ENCODE measurements at places on chromosomes 1 and 21.

DNA sequence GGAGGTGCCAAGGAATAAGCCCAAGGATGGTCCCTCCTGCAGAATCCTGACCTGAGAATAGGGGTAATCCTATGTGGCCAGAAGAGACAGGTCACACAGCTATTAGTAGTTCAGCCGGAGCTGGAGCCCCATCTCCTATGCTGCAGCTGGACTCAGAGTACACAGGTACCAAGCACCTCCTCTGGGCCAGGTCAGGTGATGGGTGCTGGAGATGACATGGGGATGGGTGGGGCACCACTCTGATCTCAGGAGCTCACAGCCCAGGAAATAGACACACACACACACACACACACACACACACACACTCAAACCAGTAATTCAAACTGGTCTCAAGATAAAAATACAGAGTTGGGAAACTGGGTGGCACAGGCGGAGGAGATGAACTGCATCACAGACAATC is 54.2 kb upstream of the SSBP3 start:
- DNase-seq = no peak

- peak; percentile 45 for DNase-seq
These were observed 165.3 kb downstream of the GALNT2 start for GRCh38 chr1:230232371-230232771.

GRCh38 chr1:209657140-209657879 is 5.1 kb upstream of the LAMB3 start:
- DNase-seq = no peak

GRCh38 chr1:34263406-34263805 is 86.7 kb downstream of the C1orf94 start:
- peak; percentile 27 for DNase-seq

DNA sequence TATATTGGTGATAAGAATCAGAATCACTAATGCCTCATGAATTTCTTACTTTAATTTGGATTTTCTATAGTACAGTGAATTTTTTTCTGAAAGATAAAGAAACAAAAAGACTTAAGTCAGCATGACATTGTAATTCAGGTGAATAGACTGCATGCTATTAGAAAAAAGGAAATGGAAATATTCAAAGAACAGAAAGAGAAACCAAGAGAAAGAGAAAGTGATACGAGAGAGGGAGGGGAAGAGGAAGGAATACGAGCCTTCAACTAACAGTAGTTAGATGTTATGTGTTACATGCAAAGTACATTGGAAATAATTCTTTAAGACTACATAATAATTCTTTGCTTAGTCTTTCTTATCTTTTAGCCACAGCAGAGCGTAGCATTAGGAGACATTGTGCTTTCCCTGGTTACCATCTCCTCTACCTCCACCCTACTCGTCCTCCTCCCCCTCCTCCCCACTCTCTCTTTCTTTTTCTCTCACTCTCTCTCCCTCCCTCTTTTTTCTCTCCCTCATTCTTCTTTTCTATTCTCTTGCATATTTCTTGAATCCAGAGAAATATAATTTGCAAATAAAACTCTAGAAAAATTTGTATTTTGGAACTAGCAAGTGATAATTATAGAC is 46.4 kb upstream of the ADGRL4 start:
- no peak for DNase-seq

DNA sequence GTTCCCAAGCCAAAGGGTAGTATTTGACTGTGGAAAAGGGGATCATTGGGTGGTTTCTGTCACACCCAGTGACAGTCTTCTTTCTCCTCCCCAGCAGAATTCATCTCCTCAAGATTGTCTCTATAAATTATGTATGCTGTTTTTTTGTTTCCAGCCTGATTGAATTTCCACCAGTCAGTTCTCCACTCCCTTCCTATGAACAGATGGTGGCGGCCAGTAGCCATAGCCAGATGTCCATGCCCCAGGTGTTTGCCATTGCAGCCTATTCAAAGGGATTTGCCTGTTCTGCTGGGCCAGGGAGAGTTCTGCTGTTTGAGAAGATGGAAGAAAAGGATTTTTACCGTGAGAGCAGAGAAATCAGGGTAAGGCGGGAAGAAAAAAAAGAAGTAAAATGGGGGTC is 12.9 kb downstream of the CFAP57 start:
- DNase-seq = no peak

- no peak for DNase-seq
These were observed 45.1 kb downstream of the SLX9 start for GRCh38 chr21:44984792-44985440.

DNA sequence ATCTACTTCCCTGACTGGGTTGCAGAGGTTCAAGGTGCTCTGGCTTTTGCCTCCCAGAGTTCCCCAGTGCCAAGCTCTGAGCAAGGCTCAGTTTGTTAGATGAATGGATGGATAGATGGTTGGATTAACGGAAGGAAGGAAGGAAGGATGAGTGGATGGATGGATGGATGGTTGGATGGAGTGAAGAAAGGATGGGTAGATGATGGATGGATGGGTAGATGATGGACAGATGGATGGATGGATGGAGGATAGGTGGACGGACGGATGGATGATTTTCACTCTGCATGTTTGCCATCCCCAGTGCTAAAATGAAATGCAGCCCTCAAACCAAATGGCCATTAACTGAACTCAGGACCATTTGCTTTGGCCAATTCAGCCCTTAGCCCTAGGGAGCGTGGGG is 27.4 kb upstream of the TENT5C start:
- no peak for DNase-seq

DNA sequence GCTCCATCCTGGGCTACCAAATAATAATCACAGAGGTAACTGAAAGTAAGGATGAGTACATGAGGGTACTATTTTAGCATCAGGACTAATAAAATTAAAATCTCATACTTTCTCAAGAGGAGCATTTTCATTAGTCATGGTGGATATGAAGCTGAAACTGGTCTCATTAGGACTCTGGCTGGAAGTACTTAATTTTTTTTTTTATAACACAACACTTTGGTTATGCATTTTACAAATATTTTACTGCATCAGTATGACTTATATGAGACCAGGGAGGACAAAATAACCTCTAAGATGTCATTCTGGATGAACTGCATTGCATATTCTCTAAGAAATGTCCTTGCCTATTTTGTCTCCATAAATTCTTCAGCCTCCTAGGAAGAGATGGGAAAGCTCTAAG is 290.9 kb downstream of the HLX start:
- peak; percentile 49 for DNase-seq

GRCh38 chr1:205191622-205192021 is 19.9 kb downstream of the DSTYK start:
- no peak for DNase-seq

- DNase-seq = no peak
These were observed 313.2 kb downstream of the OLFM3 start for GRCh38 chr1:101683561-101683960.

- DNase-seq = no peak
These were observed 29.2 kb upstream of the ETV3 start for GRCh38 chr1:157167437-157167836.

DNA sequence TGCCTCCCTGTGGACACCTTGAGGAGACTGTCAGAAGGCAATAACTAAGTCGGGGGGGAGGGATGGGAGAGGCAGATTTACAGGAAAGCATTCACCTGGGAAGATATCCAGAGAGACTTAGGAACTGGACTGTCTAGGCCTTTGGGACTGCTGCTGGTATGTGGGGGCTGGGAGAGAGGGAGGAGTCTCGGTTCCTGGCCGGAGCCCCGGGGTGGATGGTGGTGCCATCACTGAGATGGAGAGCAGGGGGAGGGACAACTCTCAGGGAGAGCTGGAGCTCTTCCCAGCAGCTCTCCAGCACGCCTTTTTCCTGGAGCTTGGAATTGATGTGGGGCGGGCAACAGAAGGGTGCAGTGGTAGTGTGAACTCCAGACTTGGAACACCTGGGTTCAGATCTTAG is 22.1 kb downstream of the PTPRF start:
- peak; percentile 47 for DNase-seq

DNA sequence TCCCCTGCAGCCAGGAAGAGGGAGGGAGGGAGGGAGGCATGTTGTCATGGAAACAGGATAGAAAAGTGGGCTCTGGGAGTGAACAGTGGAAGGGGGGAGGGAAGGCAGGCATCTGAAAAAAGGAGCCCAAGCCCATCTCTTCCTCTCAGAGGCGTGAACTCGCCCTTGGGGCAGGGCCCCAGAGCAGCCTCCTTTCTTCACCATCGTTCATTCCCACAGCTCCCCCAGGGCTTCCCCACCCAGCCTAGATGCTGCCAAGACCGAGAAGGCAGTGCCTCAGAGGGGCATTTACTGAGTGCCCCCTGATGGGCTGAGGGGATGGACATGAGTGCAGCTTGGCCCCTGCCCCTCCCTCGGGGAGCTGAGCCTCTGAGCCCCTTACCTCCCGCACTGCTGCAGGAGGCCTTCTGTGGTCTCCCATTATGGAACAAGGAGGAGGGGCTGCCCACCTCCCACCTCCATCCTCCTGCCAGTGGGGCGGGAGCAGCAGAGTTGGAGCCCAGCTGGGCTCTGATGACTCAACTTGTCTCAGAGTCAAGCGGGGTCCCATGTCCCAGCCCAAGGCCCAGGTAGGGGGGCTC is 39.1 kb upstream of the KIF21B start:
- no peak for DNase-seq

GRCh38 chr1:193654951-193655735 is 468.7 kb upstream of the B3GALT2 start:
- DNase-seq = peak; percentile 25

DNA sequence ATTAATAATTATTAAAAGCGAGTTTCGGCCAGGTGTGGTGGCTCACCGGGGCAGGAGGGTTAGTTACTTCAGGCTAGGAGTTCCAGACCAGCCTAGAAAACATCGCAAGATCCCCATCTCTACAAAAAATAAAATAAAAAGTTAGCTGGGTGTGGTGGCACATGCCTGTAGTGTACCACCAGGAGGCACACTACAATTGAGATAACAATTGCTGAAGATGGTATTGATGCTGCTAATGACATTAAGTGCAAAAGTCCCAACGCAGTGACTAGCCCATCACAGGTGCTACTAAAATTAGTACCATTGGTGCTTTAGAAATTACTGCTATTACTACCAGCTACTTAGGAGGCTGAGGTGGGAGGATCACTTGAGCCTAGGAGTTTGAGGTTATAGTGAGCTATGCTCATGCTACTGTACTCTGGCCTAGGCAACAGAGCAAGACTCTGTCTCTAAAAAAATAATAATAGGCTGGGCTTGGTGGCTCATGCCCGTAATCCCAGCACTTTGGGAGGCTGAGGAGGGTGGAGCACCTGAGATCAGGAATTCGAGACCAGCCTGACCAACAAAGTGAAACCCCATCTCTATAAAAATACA is 156.6 kb downstream of the GREM2 start:
- DNase-seq = peak; percentile 29

DNA sequence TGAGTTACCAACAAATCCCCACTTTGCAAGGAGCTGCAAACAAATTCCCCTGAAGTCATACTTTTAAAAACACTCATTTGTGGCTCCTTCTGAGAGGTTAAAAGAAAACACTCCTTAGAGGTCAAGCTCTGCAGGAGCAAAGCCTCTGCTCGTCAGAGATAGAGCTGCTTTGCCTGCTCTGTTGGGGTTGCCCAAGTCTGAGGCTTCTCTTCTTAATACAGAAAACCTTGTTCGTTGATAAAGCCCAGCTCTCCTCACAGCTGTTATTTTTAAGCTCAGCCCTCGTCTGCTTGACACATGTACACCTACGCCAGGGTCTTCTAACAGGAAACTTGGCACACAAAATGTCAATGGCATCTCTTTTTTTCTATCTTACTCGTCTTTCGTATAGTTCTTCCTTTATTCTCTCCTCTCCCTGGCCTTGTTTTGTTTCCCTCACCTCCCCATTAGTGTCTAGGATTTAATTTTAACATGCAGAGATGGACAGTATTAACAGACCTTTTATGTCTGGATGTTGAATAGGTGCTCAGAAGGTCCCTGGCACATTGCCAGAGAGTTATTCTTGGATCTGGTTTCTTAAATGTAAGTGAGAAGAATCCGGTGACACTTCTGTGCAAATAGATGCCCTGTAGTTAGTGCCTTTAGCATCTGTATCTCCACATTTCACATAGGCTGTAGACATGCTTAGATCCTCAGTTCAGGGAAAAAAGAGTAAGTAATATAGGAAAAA is 86.0 kb downstream of the LRRC53 start:
- no peak for DNase-seq

DNA sequence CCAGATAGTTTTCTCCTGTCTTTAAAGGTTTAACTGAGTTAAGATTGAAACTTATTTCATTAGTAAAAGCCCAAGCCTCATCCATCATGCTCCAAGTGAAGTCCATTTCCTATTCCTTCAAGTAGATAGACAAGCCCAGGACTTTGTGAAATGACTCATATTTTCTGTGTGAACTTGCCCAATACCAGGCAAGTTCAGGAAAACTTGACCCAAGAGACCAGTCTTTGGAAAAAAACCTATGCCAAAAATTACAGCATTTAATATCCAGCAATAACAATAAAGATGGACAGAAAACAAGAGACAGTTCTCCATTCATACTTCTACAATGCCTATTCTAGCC is 405 bp upstream of the RAB29 start:
- DNase-seq = peak; percentile 53

DNA sequence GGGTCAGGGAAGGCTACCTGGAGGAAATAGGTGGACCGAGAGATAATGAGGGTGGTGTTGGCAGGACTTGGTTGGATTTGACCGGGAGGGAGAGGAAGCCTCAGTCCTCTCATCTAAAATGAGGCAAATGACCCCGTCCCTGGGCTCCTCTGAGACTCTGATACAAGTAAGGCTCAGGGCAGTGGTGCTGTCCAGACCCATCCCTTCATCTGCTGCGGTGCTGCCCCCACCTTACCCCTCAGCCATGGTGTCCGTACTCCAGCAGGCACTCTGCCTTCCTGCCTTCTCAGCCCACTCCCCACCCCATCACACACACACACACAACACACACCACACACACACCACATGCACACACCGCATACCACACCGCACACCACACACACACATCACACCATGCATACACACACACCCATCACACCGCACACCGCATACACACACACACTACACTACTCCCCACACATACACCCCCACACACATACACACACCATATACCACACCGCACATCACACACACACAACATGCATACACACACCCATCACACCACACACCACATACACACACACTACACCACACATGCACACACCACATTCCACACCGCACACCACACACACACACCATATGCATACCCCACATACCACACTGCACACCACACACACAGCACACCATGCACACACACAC is 29.4 kb upstream of the SLC26A9 start:
- peak; percentile 54 for DNase-seq

- peak; percentile 61 for DNase-seq
These were observed 74.4 kb downstream of the HMCN1 start for GRCh38 chr1:185808631-185809030.

- DNase-seq = peak; percentile 80
These were observed 24.9 kb upstream of the CTBS start for GRCh38 chr1:84598846-84599741.

- DNase-seq = no peak
These were observed 123.4 kb downstream of the PRDM16 start for GRCh38 chr1:3192361-3192760.

- no peak for DNase-seq
These were observed 11.9 kb downstream of the LHX4 start for GRCh38 chr1:180241716-180242544.

- DNase-seq = no peak
These were observed 15.9 kb upstream of the POGZ start for GRCh38 chr1:151475175-151475574.

DNA sequence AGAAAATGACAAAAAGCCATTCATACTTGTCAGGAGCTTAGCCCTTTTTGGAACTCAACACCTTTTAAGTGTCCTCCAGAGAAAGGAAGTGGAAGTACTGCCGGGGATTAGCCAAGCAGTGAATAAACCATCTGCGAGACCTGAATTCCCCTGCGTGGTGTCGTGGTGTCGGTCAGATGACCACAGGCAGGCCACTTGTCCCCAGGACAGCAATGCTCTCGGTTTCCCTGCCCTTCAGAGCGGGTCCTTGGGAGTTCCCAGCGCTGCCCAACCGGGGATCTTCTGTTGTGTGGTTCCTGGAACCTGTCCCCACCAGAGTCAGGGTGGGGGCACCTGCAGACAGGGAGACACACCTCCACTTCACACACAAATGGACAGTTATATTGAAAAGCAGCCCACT is 9.2 kb downstream of the GPR157 start:
- DNase-seq = no peak
